ENCODE measurements at places on chromosomes 12 and 14. TPM values are rescaled to one million over a fixed set of nuclear protein-coding genes. Genes with fewer than 3 reads are reported as not detected.

Gene TMEM52B
- not detected for total RNA-seq

Gene ANKRD33
- total RNA-seq: not detected

- no peak for DNase-seq
These were observed 6.8 kb downstream of the SLC25A47 start for GRCh38 chr14:100330007-100330344.

- no peak for DNase-seq
These were observed 369.1 kb downstream of the NPAS3 start for GRCh38 chr14:33307691-33308251.

Measured in glutamatergic neuron (in vitro differentiated cells).